ENCODE measurements at places on chromosomes 7 and 10.

- no peak for DNase-seq
Measured at GRCh38 chr10:117222976-117223692, 17.8 kb upstream of the SLC18A2 start.

DNA sequence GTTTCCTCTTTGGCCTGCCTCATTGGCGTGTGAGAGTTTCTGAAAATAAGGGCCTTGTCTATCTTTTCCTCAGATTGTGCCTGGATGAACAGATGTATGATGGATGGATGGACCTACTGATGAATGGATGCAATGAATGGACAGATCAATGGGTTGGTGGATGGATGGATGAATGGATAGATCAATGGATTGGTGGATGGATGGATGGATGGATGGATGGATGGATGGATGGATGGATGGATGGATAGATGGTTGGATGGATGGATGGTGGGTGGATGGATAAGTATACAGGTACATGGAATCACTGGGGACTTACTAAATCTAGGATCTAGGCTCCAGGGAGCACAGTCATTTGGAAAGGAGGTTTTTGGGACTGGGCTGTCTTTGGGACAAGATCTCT lies 331.9 kb downstream of the GRID1 start:
- no peak for DNase-seq

DNA sequence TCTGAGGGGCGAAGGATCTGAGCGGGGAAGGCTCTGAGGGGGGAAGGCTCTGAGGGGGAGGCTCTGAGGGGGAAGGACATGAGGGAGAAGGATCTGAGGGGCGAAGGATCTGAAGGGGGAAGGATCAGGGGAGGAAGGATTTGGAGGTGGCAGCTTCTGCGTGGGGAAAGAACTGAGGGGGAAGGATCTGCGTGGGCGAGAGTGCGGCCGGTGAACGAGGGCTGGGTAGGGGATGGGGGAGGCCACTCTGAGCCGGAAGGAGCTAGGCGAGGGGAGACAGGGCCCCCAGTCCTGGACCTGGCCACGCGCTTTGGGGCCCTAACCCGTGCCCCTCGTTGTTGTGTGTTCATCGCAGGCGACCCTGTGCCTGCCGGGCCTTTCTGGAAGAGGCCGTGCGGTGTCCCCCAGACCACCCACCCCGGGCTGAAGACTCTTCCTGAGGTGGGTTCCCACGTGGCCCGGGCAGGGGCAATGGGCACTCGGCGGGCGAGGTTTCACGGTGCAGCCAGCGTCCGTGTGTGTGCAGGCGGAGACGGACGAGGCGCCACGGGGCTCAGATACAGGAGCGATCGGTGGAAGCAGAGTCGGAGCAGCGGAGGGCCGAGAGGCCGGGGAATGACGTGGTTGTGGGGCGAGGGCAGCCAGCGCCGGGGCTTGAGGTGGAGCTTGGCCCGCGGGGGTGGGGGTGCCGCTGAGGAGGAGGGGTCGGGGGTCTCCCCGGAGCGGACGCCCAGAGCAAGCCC lies 2.0 kb downstream of the CALY start:
- no peak for DNase-seq

DNA sequence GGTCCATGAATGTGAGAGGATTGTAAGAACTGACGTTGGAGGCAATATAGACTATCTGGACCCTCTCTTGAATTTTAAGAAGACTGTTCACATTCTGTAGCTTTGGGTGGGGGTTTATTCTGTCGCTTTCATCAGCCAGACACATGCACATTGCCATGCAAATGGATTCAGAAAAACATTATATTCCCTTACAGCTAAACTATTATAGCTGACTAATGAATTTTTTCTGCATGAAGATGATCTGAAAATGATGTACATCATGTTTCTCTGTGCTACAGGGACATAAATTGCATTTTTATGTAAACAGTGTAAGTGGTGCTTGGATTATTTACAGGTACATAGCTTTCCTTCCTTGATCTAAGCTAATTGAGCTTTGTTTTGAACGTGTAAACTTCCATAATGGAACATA lies 1.5 kb downstream of the MET start:
- no peak for DNase-seq

- DNase-seq = no peak
Measured at GRCh38 chr7:3265388-3265787, 35.7 kb upstream of the SDK1 start.

- no peak for DNase-seq
Measured at GRCh38 chr7:137335814-137336213, 7.7 kb downstream of the PTN start.

GRCh38 chr10:29616542-29616941 lies 18.2 kb downstream of the SVIL start:
- no peak for DNase-seq

- DNase-seq = no peak
Measured at GRCh38 chr7:142571581-142571980, 177.7 kb upstream of the PRSS1 start.

DNA sequence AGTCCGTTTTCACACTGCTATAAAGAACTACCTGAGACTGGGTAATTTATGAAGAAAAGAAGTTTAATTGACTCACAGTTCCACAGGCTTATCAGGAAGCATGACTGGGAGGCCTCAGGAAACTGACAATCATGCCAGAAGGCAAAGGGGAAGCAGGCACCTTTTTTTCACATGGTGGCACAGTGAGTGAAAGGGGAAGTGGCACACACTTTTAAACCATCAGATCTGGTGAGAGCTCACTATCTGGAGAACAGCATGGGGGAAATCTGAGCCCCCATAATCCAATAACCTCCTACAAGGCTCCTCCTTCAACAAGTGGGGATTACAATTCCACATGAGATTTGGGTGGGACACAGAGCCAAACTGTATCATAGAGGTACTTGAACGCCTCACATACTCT lies 30.0 kb downstream of the AGR3 start:
- no peak for DNase-seq

DNA sequence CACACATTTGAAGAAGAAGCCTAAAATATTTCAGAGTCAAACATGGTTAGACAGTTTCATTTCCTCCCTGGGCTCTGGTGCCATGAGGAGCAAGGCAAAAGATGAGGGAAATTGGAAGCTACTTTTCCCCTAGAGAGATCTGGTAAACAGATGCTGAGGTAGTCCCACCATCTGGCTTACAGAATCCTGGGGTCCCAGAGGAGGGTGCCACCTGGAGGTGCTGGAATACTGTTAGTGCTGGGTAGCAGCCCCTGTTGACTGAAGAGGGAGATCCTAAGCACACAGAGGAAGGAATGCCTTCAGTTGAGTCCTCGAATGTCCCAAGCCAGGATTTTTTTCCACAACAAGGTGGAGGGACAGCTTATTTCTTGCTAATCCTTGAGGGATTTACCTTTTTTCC lies 160.1 kb downstream of the FZD1 start:
- DNase-seq = no peak

GRCh38 chr10:69250041-69250440 lies 28.3 kb upstream of the HK1 start:
- no peak for DNase-seq

- DNase-seq = no peak
Measured at GRCh38 chr10:21260506-21261149, 264.9 kb downstream of the SKIDA1 start.

DNA sequence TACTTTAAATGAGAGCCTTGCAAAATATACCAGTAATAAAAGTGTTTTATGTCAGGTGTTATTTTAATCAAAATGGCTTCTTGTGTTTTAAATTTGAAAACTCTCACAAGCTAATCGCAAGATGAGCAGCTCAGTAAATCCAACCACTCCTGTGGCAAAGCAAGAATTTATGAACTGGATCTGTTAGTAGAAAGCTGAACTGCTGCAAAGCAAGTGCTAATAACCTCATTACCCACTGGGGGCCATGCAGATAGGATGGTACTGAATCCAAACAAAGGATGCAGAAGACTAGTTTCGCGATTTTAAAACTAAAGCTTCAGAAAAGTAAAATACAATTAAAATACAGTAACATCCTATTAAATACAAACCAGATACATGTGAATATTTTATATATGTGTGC lies 468.0 kb downstream of the PARD3 start:
- no peak for DNase-seq

- peak; percentile 57 for DNase-seq
Measured at GRCh38 chr10:84429926-84430520, 101.6 kb downstream of the CCSER2 start.

DNA sequence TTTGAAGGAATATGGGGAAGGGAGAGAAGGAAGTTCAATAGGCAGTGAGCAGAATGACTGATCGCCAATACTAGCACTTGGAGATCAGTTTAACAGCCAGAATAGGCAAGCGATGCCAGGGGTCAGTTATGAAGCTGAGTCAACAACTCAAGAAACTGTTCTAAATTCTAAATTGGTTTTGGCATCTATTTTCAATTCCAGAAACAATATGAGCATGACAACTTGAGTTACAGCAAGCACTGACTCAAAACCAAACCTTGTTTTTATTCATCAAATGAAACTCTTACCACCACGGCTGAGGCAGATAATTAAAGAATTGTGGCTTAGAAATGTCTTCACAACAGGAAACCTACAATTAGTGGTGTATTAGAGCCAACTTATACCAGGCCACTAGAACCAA lies 180.5 kb upstream of the ASAH2 start:
- no peak for DNase-seq

GRCh38 chr7:37037286-37037685 lies 313.0 kb upstream of the AOAH start:
- DNase-seq = no peak

GRCh38 chr10:83190614-83191013 lies 948.7 kb upstream of the GHITM start:
- no peak for DNase-seq

- DNase-seq = no peak
Measured at GRCh38 chr10:124019886-124020797, 73.3 kb downstream of the CHST15 start.

GRCh38 chr10:97685395-97685958 lies 1.6 kb downstream of the AVPI1 start:
- DNase-seq = no peak

DNA sequence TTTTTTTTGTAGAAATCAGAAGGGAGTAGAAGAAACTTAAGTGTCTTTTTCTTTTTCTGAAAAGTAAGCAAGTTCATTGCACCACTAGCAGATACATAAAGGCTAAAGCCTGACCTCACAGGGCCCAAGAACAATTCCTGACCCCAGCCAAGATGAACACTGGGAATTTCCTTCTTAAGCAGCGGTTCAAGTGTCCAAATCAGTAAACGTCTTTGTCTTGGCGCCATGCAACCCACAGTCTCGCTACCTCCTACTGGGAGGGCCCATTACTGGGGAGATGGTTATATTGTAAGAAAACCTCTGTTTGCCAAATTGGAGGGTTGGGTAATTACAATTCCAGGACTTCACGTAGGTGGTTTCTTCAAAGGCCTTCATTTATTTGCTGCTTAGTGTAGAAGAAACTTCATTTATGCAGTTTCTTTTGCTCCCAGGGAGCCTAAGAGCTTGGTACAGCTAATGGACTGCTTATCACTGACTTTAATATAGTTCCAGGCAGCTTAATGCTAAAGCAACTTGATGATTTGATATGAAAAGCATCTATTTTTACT lies 58.3 kb upstream of the ADRB1 start:
- DNase-seq = no peak

DNA sequence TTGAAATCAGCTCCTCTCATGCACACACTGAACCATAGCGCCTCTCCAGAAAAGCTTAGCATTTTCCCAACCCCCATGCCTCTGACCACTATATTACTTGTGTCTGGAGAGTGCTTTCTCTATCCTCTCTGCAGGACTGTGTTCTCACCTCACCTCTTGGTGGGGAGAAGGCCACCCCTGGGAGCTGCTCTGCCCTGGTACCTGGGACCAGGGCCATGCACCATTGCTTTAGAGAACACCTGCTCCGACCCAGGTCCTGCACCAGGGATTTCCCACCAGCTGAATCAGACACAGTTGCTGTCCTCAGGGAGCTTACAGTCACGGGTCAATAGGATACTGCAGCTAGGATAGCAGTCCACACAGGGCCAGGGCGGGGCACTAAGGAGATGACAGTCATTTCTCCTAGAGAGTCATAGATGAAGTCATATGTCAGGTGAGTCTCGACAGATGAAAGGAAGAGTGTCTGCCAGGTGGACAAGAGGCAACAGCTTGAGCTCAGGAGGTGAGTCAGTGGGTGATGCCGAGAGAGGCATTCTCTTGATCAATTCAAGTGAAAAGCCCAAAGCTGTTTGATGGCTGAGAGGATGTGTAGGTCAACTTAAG lies 619 bp upstream of the LMTK2 start:
- peak; percentile 23 for DNase-seq

DNA sequence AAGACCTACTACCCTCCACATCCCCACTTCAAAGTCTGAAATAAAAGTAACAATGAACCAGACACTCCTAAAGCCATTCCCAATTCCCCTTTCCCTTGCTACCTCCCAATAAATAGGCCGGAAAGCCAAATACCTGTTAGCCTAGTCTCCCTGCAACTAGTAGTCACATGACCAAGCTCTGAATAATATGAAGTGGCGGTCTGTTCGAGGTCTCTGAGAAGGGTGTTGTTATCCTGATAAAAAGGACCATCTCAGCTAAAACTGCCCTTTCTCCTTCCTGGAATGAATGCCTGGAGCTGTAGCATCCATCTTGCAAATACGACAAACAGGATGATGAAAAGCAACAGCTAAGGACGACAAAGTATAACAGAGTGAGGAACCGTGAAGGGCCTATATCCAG lies 6.0 kb downstream of the KIF5B start:
- no peak for DNase-seq

GRCh38 chr7:84188786-84189405 lies 5.7 kb downstream of the SEMA3A start:
- DNase-seq = no peak

GRCh38 chr10:27743012-27743876 lies 2.4 kb downstream of the MKX start:
- DNase-seq = peak; percentile 20

DNA sequence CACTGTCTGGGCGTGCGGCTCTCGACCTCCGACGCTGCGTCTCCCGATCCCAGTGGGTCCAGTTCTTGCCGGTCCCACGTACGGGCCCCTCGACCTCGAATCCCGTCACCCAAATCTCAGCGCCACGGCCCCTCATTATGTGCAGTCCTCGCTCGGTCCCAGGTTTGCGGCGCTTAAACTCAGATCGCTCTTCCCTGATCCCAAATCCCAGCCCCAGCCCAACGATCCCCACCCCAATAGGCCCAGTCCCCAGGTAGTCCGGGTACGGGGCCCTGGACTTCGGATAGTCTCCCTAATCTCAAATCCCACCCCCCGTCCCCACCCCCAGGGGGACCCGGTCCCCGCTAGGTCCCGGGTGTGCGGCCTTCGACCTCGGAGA lies 666 bp downstream of the HNRNPF start:
- DNase-seq = no peak

DNA sequence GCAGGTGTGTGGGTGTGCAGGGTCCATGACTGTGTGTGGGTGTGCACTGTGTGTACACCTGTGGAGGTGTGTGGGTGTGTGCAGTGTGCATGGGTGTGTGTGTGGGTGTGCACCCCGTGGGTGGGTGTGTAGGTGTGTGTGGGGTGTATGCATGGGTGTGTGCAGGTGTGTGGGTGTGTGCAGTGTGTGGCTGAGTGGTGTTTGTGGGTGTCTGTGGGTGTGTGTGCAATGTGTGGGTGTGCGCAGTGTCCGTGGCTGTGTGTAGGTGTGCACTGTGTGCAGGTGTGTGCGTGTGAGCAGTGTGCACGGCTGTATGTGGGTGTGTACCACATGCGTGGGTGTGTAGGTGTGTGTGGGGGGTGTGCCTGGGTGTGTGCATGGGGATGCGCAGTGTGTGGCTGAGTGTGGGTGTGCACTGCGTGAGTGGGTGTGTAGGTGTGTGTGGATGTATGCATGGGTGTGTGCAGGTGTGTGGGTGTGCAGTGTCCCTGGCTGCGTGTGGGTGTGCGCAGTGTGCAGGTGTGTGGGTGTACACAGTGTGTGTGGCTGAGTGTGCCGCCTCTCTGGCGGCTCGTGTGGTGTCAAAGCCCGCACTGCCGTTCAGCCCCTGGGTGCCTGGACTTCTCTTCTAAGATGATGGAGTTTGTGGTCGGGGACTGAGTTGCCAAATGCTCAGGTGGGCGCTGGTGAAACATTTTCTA lies 208.3 kb downstream of the DNAJB6 start:
- no peak for DNase-seq
